ENCODE measurements at places on chromosomes 12 and 14.
A peak's percentile ranks its signal among the peaks of the same experiment; 100 is the strongest.

GRCh38 chr12:79927772-79928474, 7.0 kb downstream of the PPP1R12A start:
- H3K36me3 ChIP-seq, result no peaks in the 10 kb centered on the region

DNA sequence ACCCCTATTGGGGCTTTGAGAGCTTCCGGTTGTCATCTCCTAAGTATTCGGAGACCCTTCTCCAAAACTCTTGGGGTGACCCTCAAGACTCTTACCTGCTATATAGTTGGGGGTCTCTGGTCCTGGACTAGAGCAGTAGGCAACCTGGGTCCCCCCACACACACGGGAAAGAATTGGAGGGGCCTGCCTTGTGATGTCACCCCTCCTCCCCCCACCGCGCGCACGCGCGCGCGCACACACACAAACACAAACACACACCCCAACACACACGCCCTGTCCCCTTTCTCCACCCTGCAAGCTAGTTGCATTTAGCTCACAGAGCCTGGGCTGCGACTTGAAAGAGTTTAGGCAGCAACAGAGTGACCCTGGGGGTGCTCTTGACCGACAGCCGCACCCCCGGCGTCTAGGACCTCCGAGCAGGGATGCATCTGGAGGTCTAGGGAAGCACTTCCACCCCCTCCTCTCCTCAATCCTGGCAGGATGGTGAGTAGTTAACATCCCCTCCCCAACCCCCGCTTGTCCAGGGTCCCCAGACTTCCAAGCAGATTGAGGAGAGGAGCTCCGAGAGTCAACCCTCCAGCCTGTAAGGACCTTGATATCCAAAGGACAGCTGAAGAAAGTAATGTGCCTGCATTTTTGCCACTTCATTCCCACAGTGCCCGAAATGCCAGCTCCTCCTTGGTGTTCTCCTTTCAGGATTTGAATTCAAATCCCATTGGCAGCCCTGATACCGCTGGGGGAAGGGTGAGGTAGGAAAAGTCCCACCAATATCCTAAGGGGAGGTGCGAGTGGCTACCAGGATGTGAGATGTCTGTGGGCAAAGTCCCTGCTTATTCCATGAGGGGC, 1.4 kb upstream of the DNAJC14 start:
- H3K27ac ChIP-seq, result peak overlapping the region; percentile 94
- H3K27me3 ChIP-seq, result no peaks in the 10 kb centered on the region
- DNase-seq, result no peak
- H3K4me1 ChIP-seq, result peaks cover 57% of the 10 kb centered on the region
- H3K36me3 ChIP-seq, result peaks cover 21% of the 10 kb centered on the region

- H3K4me1 ChIP-seq, result no peaks in the 10 kb centered on the region
- no peaks in the 10 kb centered on the region for H3K36me3 ChIP-seq
- no peak overlapping the region for H3K27ac ChIP-seq
These were observed 255.8 kb upstream of the HMGA2 start for GRCh38 chr12:65568517-65568916.

DNA sequence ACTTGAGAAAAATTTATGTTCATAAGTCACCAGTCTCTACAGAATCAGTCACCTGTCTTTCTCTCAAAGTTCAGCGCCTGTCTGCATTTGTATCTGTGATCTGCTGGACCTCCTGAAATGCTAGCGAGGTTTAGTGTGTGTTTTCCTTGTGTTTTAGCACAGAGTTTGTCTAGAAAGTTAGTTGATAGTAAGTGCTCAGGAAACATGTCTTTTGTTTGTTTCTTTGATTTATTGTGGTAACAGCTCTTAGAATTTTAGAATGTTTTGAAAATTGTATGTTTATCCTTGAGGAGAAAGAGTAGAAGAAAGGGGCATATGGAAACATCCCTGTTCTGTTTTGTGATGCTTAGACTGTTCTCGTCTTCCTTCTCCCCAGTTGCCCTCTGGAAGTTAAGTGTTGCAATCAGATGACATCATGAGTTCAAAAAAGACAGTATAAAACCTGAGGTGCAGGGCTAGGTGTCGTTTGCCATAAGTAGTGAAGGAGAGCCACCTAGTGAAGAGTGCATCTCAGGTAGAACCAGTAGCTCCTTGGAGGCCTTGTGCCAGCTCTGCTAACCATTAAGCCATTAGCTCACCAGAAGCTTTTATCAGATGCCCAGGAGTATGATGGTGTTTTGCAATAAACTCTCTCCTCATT, 44.8 kb downstream of the FBXW8 start:
- DNase-seq, result no peak
- no peak overlapping the region for H3K4me3 ChIP-seq
- peaks cover 15% of the 10 kb centered on the region for H3K4me1 ChIP-seq
- no peaks in the 10 kb centered on the region for H3K27me3 ChIP-seq

DNA sequence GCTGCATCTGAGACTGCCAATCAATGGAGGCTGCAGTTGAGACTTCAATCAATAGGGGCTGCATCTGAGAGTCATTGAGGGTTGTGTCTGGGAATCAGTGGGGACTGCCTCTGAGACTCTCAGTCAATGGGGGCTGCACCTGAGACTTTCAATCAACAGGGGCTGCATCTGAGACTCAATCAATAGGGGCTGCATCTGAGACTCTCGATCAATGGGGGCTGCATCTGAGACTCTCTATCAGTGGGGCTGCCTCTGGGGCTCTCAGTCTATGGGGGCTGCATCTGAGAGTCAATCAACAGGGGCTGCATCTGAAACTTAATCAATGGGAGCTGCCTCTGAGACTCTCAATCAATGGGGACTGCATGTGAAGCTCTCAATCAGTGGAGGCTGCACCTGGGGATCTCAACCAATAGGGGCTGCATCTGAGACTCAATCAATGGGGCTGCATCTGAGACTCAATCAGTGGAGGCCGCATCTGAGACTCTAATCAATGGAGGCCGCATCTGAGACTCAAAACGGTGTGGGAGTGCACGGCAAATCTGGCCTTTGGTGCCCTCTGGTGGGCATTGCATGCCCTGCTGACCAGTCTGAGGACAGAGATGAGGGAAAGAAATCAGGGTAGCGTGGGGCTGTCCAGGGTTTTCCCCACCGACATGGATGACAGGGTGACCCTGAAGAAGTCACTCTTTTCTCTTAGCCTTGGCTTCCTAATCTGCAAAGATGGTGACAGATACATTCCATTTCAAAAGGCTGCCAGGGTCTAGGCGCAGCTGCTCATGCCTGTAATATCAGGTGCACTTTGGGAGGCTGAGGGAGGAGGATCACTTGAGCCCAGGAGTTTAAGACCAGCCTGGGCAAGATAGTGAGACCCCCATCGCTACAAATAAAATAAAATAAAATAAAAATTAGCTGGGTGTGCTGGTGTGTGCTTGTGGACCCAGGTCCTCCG, 41.3 kb upstream of the EIF5 start:
- peaks cover 38% of the 10 kb centered on the region for H3K27me3 ChIP-seq
- H3K4me3 ChIP-seq, result no peak overlapping the region
- peak; percentile 43 for DNase-seq
